ENCODE measurements at places on chromosomes 4 and X.

- no peak overlapping the region for H3K4me3 ChIP-seq
- H3K4me1 ChIP-seq, result peaks cover 13% of the 10 kb centered on the region
- H3K27me3 ChIP-seq, result no peaks in the 10 kb centered on the region
- peak overlapping the region; percentile 83 for H3K27ac ChIP-seq
These were observed 222.6 kb upstream of the PCDH18 start for GRCh38 chr4:137754652-137755471.

DNA sequence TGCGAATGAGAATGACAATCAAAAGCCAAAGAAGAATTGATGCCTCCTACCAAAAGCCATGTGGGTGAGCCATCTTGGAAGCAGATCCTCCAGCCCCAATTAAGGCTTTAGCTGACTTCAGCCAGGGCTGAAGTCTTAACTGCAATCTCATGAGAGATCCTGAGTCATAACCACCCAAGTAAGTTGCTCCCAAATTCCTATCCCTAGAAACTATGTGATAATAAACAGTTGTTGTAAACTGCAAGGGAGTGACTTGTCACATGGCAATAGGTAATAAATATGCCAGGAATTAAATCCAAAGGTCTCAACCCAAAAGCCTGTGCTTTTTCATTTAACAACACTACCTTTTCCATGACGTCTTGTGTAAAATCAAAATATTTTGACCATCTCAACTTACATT is 154.2 kb upstream of the TBL1X start:
- H3K4me1 ChIP-seq, result peaks cover 15% of the 10 kb centered on the region
- H3K27ac ChIP-seq, result no peak overlapping the region
- no peak overlapping the region for H3K4me3 ChIP-seq
- no peaks in the 10 kb centered on the region for H3K27me3 ChIP-seq
- DNase-seq, result no peak

DNA sequence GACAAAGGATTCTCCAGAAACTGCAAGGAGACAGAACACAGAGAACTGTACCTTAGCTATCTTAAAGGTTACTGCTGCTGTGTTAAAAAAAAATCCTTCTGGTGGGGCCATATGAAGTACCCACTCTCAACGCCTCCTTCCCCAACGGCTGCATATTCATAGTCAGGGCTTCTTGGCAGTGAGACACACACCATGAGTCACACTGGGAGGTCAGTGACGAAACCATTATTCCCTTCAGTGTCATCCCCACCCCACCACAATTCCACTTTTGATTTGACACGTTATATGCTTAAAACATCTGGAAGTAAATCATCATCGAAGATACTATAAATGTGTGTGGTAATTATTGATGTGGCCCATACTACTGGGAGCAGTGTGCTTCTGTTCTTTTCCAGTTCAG is 271.5 kb downstream of the LDB2 start:
- H3K36me3 ChIP-seq, result no peaks in the 10 kb centered on the region
- no peak for DNase-seq

- H3K36me3 ChIP-seq, result no peaks in the 10 kb centered on the region
- H3K27ac ChIP-seq, result no peak overlapping the region
- no peak overlapping the region for H3K4me3 ChIP-seq
- no peak for DNase-seq
- no peaks in the 10 kb centered on the region for H3K27me3 ChIP-seq
- H3K4me1 ChIP-seq, result no peaks in the 10 kb centered on the region
These were observed 7.7 kb upstream of the OCIAD2 start for GRCh38 chr4:48914311-48914710.

GRCh38 chr4:149296503-149296902 is 519.1 kb downstream of the IQCM start:
- peaks cover 3% of the 10 kb centered on the region for H3K36me3 ChIP-seq
- H3K4me1 ChIP-seq, result peaks cover 30% of the 10 kb centered on the region
- DNase-seq, result no peak
- H3K4me3 ChIP-seq, result no peak overlapping the region
- peak overlapping the region; percentile 83 for H3K27ac ChIP-seq

DNA sequence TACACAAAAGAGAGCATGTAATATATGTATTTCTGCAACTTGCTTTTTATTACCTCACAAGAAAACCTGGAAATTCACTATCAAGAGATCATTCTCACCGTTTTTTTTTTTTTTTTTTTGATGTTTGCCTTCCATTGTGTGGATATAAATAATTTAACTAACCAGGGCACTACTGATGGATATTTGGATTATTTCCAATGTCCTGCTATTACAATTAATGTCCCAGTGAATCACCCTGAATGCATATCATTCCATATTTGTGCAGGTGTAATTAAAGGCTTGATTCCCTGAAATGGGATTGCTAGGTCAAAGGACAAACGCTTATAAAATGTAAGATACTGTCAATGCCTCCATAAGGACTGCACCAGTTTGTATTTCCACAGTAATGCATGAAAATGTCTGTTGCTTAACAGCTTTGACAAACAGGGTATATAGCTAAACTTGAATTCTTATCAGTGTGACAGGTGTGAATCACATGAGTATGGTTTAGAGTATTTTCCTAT is 87.8 kb downstream of the NCAPG start:
- H3K36me3 ChIP-seq, result peaks cover 13% of the 10 kb centered on the region
- no peaks in the 10 kb centered on the region for H3K27me3 ChIP-seq
- no peak overlapping the region for H3K4me3 ChIP-seq

DNA sequence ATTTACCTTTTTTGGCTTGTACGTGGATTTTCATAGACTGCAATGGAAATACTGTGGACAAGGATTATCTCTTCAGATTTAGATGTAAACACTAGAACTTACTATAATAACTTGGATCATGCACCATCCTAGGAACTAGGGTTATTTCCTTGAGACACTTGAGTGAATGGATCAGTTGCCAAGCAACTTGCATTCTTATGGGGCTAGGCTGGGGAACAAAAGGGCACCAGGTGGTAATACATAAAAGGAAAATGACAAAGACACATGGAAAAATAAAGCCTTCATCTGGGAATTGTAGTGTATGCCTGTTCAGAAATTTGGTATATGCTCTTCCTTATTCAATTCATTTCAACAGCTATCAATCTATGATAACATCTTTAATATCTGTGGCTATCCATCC is 247.1 kb downstream of the SPRY1 start:
- no peak overlapping the region for H3K27ac ChIP-seq
- no peaks in the 10 kb centered on the region for H3K4me1 ChIP-seq
- H3K27me3 ChIP-seq, result no peaks in the 10 kb centered on the region
- H3K36me3 ChIP-seq, result no peaks in the 10 kb centered on the region
- no peak for DNase-seq

All from mesothelial cell of epicardium (in vitro differentiated cells).